Stimulated activated CD8-positive, alpha-beta memory T cell treated with anti-CD3 and anti-CD28 coated beads, Interleukin-4, amount 100 ng/mL, for 1 hour (primary cell): ENCODE measurements at places on chromosomes 7 and 10.
A peak's percentile ranks its signal among the peaks of the same experiment; 100 is the strongest.

- no peak for DNase-seq
These were observed 323.3 kb upstream of the ZMIZ1 start for GRCh38 chr10:78745441-78745840.

DNA sequence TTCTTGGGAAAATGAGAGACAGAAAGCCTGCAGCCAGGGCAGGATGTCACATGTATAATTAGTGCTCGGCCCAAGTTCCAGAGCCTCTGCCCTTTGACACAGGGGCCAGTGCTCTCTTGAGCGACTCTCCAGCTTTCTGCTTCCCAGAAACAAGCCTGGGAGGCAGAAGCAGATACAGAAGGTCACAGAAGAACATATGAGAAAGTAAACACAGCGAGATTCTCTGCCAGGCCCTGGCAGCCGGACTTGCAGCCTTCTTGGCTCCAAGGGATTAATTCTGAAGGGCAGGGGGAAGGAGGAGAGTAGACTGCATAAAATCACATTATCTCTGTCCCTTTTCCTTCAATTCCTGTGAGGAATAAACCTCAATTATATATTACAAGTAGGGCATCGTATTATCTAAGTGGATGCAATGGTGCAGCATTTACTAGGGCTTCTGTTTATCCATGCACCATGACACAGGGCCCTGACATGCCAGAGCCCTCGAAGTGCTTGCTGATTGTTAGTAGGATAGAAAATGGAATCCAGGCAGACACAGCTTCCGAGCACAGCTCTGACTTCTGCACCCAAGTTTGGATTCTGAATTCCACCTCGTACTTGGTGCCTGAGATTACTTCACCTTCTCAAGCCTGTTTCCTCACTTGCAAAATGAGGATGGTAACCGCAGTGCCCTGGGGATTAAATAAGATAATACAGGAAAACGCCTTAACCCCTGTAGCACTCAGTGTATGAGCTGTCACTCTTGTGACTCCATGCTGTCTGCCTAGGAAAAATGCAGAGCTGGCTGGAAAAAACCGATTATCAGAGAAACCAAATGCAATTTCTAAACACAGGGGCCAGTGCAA is 536.5 kb downstream of the TNS3 start:
- no peak for DNase-seq

- no peak for DNase-seq
These were observed 55.1 kb downstream of the EZH2 start for GRCh38 chr7:148828965-148829364.

DNA sequence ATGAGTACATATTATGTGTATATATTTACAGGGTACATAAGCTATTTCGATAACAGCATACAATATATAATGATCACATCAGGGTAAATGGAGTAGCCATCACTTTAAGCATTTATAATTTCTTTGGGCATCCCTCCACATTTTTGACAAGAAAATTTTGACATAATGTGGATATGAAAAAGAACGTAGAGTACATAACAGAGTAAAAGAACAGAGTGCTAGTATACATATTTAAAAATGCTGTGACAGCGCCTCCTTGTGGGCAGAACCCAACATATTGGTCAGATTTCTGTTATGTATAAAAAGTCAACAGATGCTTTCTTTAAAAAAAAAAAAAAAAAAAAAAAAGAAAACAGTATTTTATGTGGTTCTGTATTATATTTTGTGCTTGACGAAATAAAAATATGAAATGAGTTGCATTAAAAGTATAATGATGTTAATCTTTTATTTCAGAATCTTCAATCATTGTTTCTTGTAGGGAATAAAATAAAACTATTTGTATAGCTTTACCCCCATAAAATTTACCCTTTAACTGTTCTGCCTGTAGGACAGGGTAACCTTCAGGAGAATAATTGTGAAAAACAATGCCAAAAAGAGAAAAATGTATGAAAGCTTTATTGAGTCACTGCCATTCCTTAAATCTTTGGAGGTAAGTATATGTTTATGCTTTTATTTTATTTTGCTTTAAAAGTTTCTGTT is 18.3 kb upstream of the HBP1 start:
- DNase-seq, result peak; percentile 56

- DNase-seq, result no peak
These were observed 186.7 kb upstream of the PLXDC2 start for GRCh38 chr10:19629567-19629966.

DNA sequence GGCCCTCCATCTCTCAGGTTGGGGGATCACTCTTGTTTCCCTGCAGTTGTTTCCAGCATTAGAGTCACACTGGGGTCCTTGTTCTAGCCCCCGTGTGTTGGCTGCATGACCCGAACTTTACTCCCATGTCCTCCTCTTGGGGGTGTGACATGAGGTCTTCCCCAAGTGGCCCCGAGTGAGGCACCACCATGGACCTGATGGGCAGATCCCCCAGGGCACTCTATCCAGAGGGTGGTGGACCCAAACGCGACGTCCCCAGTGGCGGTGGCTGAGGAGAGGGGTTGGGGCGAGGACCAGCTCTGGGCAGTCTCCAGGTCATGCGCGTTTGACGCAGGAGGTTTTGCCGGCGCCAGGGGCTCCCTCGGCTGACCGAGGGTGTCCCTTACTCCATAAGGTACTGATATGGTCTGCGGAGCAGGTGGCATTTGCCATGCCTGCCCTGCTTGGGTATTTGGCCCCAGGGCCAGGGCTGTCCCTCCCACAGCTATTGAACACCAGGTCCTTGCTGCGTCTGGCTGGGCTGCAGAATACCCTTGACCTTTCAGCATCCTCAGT is 131.9 kb downstream of the LHPP start:
- DNase-seq, result no peak

GRCh38 chr7:64574540-64575099 is 11.7 kb upstream of the ZNF680 start:
- DNase-seq, result no peak

DNA sequence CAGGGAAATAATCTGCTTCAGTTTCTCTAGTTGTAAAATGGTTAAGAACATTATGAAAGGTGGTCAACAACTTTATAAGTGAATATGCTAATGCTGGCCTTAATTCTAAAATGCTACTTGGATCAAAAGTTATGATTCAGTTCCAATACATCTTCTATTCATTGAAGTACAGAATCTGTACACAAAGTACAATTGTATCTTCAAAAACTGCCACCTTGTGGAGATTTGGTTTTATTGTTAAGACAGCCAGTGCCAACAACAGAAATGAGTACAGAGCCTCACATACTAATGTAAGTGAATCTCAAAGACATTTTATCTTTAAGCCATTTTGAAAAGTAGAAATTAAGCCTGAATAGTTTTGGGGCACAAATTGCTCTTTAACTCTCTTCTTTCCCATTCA is 194.0 kb downstream of the CFTR start:
- no peak for DNase-seq

GRCh38 chr10:33286157-33286934 is 48.1 kb downstream of the NRP1 start:
- DNase-seq, result no peak

DNA sequence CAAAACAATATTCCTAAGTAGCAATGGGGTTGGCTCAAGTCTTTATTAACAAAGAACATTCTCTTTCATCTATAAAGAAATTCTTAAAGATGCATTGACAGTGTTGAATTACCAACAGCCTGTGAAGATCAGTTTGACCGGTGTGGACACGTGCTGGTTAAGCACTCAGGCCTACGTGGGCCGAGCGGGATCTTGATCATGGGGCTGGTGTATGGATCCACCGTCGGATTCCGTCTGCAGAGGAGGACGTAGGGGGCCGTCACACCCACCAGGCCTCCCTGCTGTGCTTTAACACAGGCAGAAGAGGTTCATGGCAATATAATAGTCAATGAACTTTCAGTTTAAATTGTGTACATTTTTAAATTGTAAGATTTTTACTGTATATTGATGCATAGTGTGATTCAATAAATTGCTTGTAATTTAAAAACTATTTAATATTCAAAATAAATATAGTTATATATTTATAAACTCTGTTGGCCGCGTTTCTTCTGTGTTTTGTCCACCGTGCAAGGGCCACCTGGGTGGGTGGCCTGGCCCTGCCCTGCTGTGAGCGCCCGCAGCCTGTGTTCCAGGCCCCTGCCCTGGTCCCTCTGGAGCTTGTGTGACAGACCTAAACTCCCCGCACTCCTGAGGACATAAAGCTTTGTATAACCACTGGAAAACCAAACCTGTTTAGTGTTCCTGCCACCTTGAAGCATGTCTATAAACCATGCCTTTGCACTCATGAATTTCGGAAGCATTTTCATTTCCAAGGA is 1.9 kb upstream of the BHLHA15 start:
- DNase-seq, result no peak

- DNase-seq, result no peak
These were observed 129.6 kb upstream of the MKLN1 start for GRCh38 chr7:131197920-131198615.
